Upper lobe of right lung (tissue), 1 donor: ENCODE measurements at places on chromosomes 2 and 18.

- no peak for DNase-seq
These were observed 60.3 kb upstream of the LMAN1 start for GRCh38 chr18:59419386-59419785.

GRCh38 chr2:170771421-170771937 lies 1.3 kb downstream of the ERICH2 start:
- no peak for DNase-seq

GRCh38 chr2:16832910-16833309 lies 167.3 kb upstream of the CYRIA start:
- DNase-seq, result no peak

DNA sequence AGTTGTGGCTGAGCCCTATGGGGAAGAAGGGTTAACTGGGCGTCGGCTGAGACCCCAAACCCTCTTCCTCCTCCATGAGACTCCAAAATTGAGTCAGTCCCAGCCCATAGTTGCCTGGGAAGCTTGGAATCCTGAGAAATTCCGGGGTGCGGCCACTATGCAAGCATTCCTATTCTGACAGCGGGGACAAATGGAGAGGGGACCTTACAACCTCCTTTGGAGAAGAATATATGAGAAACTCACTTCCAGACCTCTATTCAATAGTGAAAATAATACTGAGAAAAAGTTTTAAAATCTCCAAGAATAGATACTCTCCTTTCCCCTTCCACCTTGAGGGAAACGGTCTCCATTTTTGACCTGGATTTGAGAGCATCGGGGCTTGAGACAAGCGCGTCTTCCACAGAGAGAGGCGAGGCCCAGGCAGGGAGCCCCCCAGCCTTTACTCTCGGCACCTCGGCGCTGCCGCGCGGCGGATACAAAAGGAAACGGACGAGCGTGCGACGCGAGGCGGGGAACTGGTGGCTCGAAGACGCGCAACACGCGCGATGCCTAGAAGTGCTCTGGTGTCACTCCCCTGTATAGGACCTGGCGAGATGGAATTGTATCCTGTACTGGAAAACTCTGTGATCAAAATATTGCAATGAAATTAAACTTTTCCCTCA lies 11.1 kb downstream of the NR4A2 start:
- DNase-seq, result no peak
